ENCODE measurements at places on chromosomes 2 and 18.
A peak's percentile ranks its signal among the peaks of the same experiment; 100 is the strongest.

- DNase-seq, result no peak
Observed at GRCh38 chr2:66682476-66682875, 247.6 kb downstream of the MEIS1 start.

DNA sequence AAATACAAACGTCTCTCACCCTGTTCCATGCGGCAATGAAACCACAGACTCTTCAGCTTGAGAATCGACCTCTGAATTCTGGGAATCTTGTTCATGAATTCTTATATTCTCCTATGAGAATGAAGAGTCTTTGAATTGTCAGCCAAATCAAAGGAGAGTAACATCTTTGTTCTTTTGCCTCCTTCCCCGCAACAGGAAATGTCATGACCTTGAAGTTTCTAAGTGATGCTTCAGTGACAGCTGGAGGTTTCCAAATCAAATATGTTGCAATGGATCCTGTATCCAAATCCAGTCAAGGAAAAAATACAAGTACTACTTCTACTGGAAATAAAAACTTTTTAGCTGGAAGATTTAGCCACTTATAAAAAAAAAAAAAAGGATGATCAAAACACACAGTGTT lies 21.8 kb downstream of the TNFAIP6 start:
- DNase-seq, result no peak

GRCh38 chr2:278927-279320 lies 9.0 kb downstream of the ALKAL2 start:
- no peak for DNase-seq

GRCh38 chr2:119198240-119198840 lies 25.3 kb upstream of the STEAP3 start:
- DNase-seq, result no peak

DNA sequence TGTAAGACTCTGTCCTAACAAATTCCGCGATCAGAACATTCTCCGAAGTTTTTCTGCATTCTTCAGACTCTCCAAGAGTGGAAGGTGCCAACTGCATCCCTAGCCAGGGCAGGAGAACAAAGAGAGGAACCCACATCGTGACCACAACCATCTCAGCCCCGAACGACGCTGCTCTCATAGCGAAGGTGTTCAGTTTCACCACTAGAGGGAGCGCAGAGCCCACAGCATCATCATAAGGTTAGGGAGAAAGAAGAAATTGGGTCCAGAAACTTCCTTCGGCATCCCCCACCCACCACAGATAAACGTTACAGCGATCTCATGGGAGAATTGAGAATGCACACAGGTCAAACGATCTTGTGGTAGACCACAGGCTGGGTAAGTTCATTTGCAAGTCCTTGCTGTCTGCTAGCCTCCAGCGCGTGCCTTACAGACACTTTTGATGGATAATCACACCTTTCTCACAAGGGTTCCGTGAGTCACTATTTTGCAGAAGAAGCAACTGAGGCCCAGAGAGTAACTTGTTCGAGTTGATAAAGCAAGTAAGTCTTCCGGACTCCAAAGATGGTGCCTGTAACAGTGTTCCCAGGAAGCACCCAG lies 53.7 kb upstream of the ARL4C start:
- peak; percentile 72 for DNase-seq

GRCh38 chr2:69620870-69621269 lies 22.7 kb downstream of the AAK1 start:
- DNase-seq, result no peak

DNA sequence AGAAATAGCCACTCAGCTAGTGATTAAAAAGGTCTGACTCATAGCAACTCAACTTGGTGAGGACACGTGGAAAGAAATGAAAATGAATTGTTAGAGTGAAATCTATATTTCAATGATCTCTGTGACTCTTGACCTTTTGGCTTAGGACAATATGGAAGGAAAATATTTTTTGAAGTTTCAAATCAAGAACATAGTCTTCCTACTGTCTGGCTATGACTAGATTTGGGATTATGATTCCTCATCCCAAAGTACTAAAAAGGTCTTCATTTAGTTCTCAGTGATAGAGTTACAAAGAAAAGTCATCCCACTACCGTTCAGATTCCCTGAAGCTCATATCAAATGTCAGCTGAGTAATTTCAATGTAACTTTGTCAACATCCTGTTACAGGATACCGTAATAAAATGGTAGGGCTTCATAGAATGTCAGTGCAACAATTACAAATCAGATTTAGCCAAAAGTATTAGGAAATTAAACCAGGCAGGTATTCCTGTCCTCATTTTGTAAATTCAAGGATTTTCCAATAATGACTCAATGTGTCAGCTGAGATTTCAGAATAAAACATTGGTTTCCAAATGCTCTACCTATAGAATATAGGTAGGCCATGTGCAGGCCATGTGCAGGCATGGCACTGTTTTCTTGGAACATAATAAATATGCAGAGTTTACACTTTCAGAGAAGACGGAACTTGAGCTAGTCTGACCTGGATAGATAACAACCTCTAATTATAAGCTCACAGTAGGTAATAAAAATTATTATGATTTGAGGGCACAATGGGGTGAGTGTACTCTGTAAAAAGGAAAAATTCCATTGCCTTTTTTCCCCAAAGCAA lies 36.0 kb downstream of the ANKRD29 start:
- DNase-seq, result no peak

DNA sequence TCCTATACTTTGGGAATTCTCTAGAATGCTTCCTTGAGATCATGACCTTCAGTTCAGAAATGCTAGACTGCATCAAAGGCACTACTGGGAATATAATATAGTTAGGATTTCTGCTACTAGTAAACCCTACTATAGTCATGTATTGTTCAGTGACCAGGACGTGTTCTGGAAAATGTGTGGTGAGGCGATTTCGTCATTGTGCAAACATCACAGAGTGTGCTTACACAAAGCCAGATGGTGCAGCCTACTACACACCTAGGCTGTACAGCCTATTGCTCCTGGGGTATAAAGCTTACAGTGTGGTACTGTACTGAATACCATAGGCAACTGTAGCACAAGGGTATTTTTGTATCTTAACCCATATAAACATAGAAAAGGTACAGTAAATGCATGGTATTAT lies 13.0 kb downstream of the CXCR4 start:
- DNase-seq, result no peak

GRCh38 chr2:47172156-47172921 lies 17.2 kb upstream of the STPG4 start:
- no peak for DNase-seq

DNA sequence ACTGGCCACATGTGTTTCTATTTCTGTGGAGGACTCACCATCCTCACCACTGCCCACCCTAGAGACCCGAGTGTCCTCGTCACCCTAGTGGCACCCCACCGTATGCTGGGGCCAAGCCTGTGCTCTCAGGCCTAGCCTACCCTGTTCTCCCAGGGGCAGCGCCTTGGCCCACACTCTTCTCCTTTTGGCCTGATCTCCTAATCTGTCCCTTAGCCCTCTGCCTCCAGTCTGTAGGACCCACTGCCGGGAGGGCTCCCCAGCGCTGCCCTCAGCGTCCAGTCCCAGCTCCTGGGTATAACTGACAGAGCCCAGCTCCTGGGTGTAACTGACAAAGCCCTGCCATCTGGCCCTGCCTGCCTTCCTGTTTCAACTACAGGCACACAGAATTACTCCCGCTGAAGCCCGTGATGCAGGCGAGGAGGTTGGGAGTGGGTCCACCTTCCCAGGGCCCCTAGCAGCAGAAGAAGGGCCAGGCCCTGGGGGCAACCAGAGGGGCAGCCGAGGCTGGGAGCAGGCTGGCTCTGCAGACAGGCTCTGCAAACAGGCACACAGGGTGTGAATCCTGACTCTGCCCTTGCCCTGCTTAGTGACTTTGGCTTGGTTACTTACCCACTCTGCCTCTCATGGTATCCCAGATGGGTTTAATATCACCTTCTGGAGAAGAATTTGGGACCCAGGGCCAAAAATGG lies 25.6 kb upstream of the PTMA start:
- no peak for DNase-seq

GRCh38 chr2:236993-237539 lies 26.8 kb downstream of the SH3YL1 start:
- DNase-seq, result no peak

GRCh38 chr2:46548103-46548486 lies 68.7 kb downstream of the TMEM247 start:
- peak; percentile 88 for DNase-seq

- no peak for DNase-seq
Observed at GRCh38 chr2:55875434-55876135, 48.0 kb downstream of the EFEMP1 start.

DNA sequence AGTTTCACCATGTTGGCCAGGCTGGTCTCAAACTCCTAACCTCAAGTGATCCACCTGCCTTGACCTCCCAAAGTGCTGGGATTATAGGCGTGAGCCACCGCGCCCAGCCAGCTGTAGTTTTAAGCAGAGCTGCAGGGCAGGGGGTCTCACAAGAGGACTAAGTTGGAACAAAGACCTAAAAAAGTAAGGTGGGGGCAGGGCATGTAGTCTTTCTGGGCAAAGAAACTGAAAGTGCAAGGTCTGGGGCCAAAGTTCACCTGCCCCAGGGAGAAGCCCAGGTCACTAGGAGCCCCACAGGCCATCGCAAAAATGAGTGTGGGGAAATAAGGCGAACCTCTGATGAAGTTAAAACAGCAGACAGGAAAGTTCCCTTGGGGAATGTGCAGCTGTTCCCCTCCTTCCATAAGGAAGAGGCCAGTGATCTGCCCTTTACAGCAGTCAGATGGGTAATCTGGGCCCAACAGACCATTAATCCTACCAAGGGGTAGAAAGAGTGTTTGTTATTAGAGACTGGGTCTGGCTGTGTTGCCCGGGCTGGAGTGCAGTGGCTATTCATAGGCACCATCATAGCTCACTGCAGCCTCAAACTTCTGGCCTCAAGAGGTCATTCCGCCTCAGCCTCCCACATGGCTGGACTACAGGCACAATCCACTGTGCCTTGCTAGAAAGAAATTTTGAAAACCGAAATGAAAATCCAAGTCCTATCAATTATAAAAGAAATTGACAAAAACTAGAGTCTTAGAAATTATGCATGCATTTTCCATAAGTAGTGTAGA lies 2.8 kb downstream of the SCLY start:
- no peak for DNase-seq

GRCh38 chr2:213274143-213274542 lies 10.1 kb upstream of the SPAG16 start:
- DNase-seq, result no peak

DNA sequence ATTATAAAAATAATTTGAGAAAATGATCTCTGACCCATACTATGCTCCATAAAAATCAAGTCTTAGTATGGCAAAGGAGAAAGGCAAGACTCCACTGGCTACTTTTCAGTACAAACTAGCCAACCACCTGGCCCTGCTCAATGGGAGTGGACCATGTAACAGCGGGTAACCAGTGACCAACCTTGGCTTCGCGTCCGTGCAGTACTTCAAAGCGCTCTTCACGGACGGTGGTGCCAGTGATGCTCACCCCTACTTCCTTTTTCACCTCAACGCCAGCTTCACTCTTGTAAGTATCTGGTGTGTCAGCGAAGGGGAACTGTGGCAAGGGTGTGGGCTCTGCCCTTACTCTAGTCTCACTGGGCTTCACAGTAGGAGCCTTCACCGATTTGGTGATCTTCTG lies 23.3 kb downstream of the TTN start:
- DNase-seq, result no peak

GRCh38 chr2:154758871-154759270 lies 60.4 kb downstream of the KCNJ3 start:
- DNase-seq, result no peak

GRCh38 chr2:102422910-102423309 lies at the start of gene IL18RAP:
IL18RAP (plus strand) TSS chr2:102423160; CDS start chr2:102423278, 118 bp downstream.
- no peak for DNase-seq

GRCh38 chr2:39865751-39866150 lies 86.7 kb upstream of the THUMPD2 start:
- no peak for DNase-seq

- DNase-seq, result no peak
Observed at GRCh38 chr2:159072795-159073194, 104.4 kb downstream of the TANC1 start.

GRCh38 chr2:100952512-100952911 lies 49.6 kb upstream of the RPL31 start:
- DNase-seq, result no peak

- no peak for DNase-seq
Observed at GRCh38 chr2:65420712-65421431, 11.5 kb downstream of the SPRED2 start.

DNA sequence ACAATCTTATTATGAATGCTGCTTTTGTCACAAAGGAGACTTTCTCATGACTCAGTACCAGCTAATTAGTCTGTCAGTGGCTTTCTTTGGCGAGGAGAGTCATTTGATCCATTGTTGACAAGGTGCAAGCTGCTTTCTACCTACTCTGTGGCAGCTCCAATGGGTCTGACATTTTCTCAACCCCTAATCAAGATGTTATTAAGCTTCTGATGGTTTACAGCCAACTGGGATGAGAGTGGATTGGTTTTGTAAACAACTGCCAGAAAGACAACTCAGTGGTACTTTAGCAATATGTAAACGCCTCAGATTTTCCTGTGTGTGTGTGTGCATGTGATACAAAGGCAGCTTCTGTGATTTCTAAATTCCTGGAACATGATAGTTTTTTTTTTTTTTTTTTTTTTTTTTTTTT lies 8.2 kb upstream of the CLIP4 start:
- no peak for DNase-seq
